Right hindlimb (tissue), 1 donor: ENCODE measurements at places on chromosomes 7 and 10.

- no peak for DNase-seq
Measured at GRCh38 chr10:14707481-14707880, 67.2 kb downstream of the FAM107B start.

- peak; percentile 26 for DNase-seq
Measured at GRCh38 chr10:91592266-91592975, 40.5 kb downstream of the PPP1R3C start.

DNA sequence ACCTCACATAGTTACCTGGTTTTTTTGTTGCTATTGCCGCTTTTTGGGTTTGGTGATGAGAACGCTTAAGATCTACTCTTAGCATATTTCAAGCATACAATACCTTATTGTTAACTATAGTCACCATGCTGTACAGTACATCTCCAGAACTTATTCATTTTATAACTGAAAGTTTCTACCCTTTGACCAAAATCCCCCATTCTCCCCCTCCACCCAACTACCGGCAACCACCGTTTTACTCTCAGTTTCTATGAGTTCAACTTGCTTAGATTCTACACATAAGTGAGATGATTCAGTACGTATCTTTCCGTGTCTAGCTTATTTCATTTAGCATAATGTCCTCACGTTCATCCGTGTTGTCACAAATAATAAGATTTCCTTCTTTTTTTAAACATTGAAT lies 86.7 kb upstream of the IL6 start:
- DNase-seq = no peak

DNA sequence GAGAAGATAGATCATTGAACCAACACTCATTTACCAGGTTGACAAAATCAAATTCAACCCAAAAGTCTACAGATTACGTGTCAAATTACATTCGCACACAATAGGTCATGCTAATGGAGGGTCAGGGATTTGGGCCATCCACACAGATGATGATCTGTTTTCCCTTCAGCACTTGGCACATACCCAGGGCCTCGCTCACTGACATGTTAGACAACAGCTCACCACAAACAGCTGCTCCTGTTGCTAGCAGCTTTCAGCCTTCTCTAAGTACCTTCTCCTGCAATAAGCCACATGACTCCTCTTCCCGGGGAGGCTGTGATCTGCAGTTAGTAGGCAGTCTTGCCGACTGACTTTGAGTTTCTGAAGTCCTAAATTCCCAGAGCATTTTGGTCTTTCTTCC lies 18.4 kb downstream of the NKX2-3 start:
- DNase-seq = peak; percentile 62

DNA sequence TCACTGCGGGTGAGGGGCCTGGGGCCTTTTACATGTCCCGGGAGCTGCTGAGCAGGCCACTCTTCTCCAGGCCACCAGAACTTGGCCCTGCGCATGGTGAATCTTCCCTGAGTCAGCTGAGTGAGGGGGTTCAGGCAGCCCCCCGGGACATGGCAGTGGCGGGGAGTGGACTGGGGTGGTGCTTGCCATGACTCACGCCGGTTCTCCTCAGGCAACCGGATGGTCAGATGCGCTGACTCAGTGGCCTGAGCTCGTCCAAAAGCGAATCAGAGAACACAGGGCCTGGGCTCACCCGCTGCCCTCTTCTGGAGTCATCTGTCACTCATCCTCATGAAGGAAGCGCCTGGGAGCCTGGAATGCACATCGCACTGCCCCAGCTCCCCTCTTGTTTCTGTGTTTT lies 33.5 kb downstream of the HTRA1 start:
- DNase-seq = no peak
